ENCODE measurements at places on chromosomes 3 and 15. TPM values are rescaled to one million over a fixed set of nuclear protein-coding genes. Genes with fewer than 3 reads are reported as not detected.
A peak's percentile ranks its signal among the peaks of the same experiment; 100 is the strongest.

- H3K4me3 ChIP-seq, result no peak overlapping the region
- H3K27ac ChIP-seq, result no peak overlapping the region
- no peaks in the 10 kb centered on the region for H3K27me3 ChIP-seq
- H3K36me3 ChIP-seq, result no peaks in the 10 kb centered on the region
- H3K4me1 ChIP-seq, result peaks cover 17% of the 10 kb centered on the region
Observed at GRCh38 chr3:141243271-141243707, 11.7 kb downstream of the PXYLP1 start.

GRCh38 chr3:141471160-141471559, 15.7 kb upstream of the RASA2 start:
- H3K4me1 ChIP-seq, result no peaks in the 10 kb centered on the region
- H3K27me3 ChIP-seq, result no peaks in the 10 kb centered on the region
- no peak overlapping the region for H3K4me3 ChIP-seq
- DNase-seq, result no peak

- peaks cover 20% of the 10 kb centered on the region for H3K4me1 ChIP-seq
- no peaks in the 10 kb centered on the region for H3K36me3 ChIP-seq
- no peak overlapping the region for H3K27ac ChIP-seq
- H3K4me3 ChIP-seq, result no peak overlapping the region
- no peaks in the 10 kb centered on the region for H3K27me3 ChIP-seq
- no peak for DNase-seq
Observed at GRCh38 chr15:70702584-70702983, 60.8 kb downstream of the UACA start.

GRCh38 chr3:150379469-150379868, 28.6 kb upstream of the TSC22D2 start:
- no peak overlapping the region for H3K4me3 ChIP-seq
- no peak overlapping the region for H3K27ac ChIP-seq
- peaks cover 16% of the 10 kb centered on the region for H3K4me1 ChIP-seq
- no peaks in the 10 kb centered on the region for H3K36me3 ChIP-seq
- DNase-seq, result no peak

GRCh38 chr15:38613085-38613484, 48.5 kb upstream of the RASGRP1 start:
- no peak for DNase-seq
- no peaks in the 10 kb centered on the region for H3K36me3 ChIP-seq
- H3K27me3 ChIP-seq, result no peaks in the 10 kb centered on the region
- H3K4me1 ChIP-seq, result no peaks in the 10 kb centered on the region
- H3K27ac ChIP-seq, result no peak overlapping the region
- H3K4me3 ChIP-seq, result no peak overlapping the region

DNA sequence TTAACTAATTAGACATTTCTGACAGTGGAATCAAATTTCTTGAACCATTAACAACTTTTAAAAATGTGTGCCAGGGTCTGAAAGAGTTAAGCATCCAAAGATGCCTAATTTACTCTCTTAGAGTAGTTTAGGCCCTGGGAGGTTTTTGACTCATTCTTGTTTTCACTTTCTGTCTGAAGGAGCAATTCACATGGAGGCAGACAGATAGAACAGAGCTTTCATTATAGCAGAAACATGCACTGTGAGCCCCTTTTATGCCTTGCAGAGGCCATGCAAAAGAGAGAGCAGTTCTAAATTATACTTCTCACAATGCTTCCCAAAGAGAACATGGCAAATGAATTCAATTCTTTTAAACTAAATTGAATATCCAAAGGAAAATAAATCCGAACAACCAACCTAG, 554.8 kb downstream of the MFSD1 start:
- no peaks in the 10 kb centered on the region for H3K4me1 ChIP-seq
- H3K27me3 ChIP-seq, result no peaks in the 10 kb centered on the region
- no peaks in the 10 kb centered on the region for H3K36me3 ChIP-seq
- H3K27ac ChIP-seq, result no peak overlapping the region
- H3K4me3 ChIP-seq, result no peak overlapping the region

Gene KIF23
- total RNA-seq, result 103 TPM

- H3K27ac ChIP-seq, result no peak overlapping the region
- H3K27me3 ChIP-seq, result no peaks in the 10 kb centered on the region
- H3K4me3 ChIP-seq, result no peak overlapping the region
- DNase-seq, result no peak
Observed at GRCh38 chr3:107082527-107082926, 294.7 kb upstream of the CCDC54 start.

Gene LRRC49
- 13.3 TPM for total RNA-seq

Gene TRPC1
- total RNA-seq, result 36.6 TPM

- no peaks in the 10 kb centered on the region for H3K27me3 ChIP-seq
- no peaks in the 10 kb centered on the region for H3K36me3 ChIP-seq
- no peak for DNase-seq
- H3K4me1 ChIP-seq, result peaks cover 8% of the 10 kb centered on the region
- no peak overlapping the region for H3K4me3 ChIP-seq
Observed at GRCh38 chr15:25802285-25802830, 60.8 kb downstream of the ATP10A start.

Gene CSNK1G1
- 13.4 TPM for total RNA-seq

DNA sequence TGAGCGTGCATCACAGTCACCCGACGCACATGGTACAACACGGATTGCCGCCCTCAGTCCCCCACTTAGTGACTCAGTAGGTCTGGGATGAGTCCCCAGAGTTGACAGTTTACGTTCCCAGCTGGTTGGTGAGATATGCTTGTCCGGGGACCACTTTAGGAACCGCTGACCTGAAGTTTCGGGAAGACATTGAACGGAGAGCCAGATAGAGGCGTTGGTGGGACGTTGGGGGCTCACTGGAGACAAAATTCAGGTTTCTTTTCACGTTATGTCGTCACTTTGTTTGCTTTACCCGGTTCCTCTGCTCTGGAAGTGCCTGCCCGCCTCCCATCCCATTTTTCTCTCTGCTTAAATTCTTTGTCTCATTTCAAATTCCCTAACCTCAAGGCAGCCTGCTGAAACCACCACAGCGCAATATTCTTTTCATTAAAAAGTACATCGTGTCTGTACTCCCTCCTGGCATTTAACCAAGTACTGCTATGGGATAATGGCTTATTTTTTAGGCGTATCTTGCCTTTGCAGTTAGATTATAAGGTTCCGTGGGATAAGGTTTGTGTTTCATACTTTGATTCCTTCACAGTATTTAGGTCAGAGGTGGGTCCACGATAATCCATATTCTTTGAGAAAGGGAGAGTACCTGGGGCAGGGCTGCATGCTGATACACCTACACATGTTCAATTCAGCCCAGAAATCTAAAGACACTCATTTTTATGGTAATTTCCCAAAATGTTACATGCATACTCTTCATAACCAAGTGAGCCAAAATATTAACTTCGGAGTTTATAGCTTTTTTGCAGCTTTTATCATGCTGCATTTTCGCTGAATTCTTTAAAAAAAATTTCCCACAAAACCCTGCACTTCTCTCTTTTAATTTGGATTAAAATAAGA, 921 bp downstream of the LMLN start:
- peak overlapping the region; percentile 91 for H3K4me3 ChIP-seq
- DNase-seq, result no peak
- H3K27me3 ChIP-seq, result no peaks in the 10 kb centered on the region
- H3K36me3 ChIP-seq, result peaks cover 3% of the 10 kb centered on the region
- H3K4me1 ChIP-seq, result peaks cover 6% of the 10 kb centered on the region
- H3K27ac ChIP-seq, result no peak overlapping the region

- H3K4me1 ChIP-seq, result no peaks in the 10 kb centered on the region
- no peak for DNase-seq
- H3K4me3 ChIP-seq, result no peak overlapping the region
- H3K27me3 ChIP-seq, result no peaks in the 10 kb centered on the region
- H3K36me3 ChIP-seq, result no peaks in the 10 kb centered on the region
- no peak overlapping the region for H3K27ac ChIP-seq
Observed at GRCh38 chr15:93428807-93429351, 339.9 kb upstream of the RGMA start.

Data from GM23338 (cell line).